ENCODE measurements at places on chromosomes 6 and 20. TPM values are rescaled to one million over a fixed set of nuclear protein-coding genes. Genes with fewer than 3 reads are reported as not detected.

The MEA1 gene
- total RNA-seq: 66.2 TPM

The CCM2L gene
- total RNA-seq: not detected

The RIN2 gene
- total RNA-seq: 47.0 TPM

The PI3 gene
- total RNA-seq: not detected

The KIF3B gene
- total RNA-seq: 28.8 TPM

- no peak for DNase-seq
These were observed 18.7 kb downstream of the SOX4 start for GRCh38 chr6:21612067-21612745.

DNA sequence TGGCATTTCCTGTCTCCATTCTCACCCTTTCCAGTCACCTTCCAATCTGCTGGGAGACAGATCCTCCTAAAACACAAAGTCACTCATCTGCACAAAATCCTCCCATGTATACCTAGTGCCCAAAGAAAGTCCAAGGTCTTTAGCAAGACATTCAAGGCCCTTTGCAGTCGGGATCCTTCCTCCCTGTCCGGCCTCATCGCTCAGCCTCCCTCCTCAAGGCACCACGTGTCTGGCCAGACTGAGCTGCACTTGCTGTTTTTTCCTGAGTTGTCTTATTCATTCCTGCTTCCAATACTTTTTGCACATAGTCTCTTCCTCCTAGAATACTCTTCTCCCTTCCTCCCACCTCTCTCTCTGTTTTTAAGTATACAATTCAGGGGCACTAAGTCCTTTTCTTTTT is 1.4 kb downstream of the TRIM15 start:
- no peak for DNase-seq

DNA sequence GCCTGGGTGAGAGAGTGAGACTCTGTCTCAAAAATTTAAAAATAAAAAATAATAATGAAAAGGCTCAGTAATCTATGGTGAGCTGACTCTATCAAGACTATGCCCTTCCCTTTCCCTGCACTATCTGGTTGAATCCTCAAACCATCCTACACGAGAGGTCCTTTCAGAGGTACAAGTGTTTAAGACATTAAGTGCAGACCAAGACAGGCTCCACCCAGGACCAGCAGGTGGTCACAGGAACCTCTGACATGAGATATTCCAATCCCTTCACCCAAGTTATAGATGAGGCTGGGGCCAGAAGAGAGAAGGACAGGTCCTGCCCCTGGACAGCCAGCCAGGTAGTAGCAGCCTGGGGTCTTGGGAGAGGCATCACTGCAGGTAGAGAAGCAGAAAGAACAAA is 182.6 kb downstream of the NFATC2 start:
- DNase-seq: no peak

DNA sequence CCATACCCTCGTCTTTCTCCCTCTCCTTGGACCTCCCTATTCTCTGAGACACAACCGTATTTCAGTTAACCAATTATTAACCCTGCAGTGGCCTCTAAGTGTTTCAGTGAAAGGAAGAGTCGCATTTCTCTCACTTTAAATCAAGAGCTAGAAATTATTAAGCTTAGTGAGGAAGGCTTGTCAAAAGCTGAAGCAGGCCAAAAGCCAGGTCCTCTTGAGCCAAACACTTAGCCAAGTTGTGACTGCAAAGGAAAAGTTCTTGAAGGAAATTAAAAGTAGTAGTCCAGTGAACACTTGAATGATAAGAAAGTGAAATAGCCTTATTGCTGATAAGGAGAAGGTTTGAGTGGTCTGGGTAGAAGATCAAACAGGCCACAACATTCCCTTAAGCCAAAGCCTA is 58.3 kb downstream of the SNX9 start:
- DNase-seq: no peak

GRCh38 chr6:142966294-142966693 is 21.3 kb upstream of the HIVEP2 start:
- no peak for DNase-seq

DNA sequence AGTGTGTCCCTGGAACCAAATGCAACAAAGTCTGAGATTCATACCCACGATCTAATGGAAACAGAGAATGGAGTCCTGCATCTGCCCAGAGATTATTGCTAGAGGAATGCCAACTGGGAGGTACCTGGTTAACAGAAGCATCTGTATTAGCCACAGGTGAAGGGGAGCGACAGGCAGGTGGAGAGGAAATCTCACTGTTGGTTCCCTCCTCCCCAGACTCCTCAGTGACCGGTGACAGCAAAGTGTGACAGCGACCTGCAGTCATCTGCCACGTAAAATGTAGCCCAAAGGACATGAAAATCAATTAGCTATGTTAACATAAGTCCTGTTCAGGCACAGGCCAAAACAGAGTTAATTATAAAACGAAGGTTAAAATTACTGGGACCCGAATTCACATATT is 336.6 kb downstream of the SYNE1 start:
- DNase-seq: no peak

DNA sequence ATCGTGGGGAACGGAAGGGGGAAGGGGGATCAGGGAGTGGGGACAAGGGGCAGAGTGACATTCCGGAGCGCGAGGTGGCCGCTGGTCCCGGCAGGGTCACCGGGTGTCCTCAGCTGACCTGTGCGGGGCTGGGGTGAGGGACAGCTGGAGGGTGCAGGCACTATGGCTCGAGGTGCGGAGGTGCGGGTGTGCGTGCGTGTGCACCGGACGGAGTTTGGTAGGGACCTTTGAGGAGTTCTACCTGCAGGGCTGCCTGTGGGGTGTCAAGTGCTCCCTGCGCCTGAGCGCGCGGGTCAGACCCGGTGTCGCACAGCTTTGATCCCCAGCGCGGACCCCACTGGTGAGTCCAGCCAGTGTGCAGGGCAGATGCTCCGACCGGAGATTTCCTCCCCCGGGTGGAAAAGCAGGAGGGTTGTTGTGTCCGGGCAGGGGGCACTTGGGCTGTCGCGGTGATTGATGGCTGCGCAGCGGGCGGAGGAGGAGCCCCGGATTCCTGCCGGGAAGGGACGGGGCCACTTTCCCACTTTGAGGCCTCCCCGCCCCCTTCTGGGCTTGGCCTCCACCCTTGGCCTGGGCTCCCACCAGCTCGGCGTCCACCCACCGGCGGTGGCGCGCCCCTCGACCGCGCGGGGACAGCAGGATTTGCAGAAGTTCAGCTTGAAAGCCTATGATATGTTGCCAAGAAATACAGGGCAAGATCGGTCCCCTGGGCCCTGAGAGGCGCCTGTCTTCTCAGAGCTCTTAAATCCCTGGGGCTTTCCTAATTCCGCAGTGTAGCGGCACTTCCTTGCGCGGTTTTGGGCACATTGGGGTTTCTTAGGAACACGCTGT is 658 bp downstream of the RIN2 start:
- DNase-seq: no peak

DNA sequence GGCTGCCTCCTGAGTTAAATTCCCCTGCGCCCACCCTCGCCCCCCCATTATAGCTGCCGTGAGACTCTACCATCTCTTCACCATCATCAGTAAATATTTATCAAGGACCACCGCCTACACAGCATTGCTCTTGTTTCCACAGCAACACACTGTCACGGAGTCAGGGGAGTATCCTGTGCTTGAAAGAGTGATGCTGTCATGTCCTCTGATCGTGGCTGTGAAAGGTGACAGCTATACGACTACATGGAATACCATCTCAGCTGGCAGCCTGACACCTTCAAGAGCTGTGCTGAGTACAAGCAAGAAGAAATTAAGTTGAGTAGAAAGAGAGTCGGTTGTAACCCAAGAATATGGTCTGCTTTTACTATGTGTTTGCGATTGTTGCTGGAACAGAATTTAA is 3.4 kb downstream of the PTPRT start:
- DNase-seq: no peak

DNA sequence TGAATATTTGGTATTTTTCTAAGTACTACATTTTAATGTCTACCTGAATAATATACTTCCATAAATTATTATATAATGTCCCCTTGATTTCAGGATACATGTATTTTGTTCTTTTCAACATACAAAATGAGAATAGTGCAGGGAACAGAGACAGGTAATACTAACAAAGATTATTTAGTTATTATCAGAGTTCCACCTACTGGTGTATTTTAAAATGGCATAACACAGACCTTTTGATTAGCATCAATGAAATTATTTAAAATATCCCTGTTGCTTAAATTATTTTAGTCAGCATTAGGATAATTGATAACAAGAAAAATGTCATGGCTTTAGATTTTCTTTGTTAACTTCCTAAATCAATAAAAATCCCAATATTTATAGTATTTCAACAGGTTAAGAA is 184.0 kb downstream of the PRDM13 start:
- DNase-seq: no peak

GRCh38 chr6:36727505-36728021 is 29.9 kb downstream of the RAB44 start:
- no peak for DNase-seq

DNA sequence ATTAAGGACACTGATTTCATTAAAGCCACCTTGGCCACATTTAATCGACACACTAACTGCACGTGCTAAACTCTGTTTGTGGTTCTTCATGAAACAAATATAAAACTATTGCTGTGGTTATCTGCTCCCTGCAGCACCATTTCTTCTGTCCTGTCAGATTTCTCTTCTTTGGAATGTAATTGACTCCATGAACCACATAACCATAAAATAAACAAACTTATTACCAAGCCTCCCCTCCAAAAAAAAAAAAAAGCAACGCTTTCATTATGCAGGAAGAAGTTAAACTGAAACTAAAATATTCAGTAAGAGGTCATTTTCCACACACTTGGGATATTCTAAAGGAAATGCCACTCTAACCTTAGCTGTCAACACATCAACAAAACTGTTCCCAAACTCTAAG is 319.1 kb upstream of the NT5E start:
- no peak for DNase-seq

DNA sequence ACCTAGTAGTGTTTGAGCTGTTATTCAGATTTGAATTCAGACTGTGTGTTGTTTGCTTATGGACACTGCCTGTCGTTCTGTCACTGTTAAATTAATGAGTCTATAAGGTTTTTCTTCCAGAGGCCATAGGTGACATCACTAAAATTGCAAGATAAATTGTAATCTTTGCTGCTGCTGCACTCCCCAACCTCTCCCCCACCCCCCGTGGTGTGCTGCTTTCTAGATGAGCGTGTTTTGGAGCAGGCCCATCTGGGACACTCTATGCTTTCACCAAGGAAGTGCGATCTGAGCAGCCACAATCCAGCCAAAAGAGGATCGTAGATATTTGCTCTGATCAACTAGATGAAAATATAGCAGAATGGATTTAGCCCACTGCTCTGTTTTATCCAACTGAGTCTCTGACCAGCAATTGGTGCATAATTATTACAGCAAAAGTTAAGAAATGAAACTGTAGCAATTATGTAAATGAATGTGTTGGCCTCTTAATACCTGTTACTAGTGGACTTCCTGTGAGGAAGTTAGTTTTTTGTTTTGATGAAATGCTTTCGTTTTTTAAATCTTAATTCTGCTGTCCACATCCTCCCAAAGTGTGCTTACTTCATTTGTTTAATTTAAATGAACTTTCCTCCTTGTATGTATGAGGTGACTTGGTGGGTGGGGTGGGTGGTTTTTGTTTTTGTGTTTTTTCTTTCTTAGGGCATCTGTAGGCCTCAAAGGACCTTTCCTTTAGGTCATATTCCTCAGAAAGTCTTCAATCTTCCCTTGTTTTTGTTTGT is 58.1 kb downstream of the RPRD1B start:
- DNase-seq: no peak

DNA sequence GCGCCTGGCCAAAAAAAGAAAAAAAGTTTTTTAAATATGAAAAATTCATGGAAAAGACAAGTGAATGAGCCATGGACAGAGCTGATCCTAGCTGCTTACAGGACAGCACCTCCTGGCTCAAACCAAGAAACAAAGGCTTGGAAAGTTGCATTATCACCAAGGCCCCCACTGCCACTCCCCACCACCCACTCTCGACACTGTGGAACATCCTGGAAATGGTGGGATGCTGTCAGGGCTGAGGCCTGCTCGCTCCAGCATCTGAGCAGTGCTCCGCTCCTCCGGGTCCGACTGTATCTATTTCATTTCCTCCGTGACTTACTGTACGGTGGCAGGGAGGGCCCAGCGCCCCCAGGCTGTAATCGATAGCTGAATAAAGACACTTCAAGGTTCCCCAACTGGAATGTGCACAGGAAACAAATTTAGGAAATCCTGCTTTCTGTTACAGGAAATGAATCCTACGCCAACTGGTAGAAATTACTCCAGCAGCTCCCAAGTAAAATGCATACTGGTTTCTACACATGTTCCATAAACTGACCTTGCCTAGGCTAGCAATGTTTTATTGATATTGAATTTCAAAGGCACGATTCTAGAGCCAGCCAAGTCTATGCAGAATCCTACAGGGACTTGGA is 109.5 kb upstream of the NFATC2 start:
- DNase-seq: no peak

DNA sequence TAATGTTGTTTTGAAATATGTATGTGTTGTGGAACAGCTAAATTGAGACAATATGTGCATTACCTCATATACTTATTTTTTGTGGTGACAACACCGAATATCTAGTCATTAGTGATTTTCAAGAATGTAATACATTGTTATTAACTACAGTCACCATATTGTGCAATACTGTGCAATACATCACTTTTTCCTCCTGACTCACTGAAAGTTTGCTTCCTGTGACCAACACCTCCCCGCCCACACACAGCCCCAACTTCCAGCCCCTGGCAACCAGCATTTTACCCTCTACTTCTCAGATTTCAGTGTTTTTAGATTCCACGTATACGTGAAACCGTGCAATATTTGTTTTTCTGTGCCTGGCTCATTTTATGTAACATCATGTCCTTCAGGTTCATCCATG is 627.9 kb downstream of the PRKN start:
- no peak for DNase-seq

GRCh38 chr6:153167907-153168306 is 36.8 kb upstream of the RGS17 start:
- no peak for DNase-seq

GRCh38 chr6:150144294-150144868 is 1.5 kb downstream of the PPP1R14C start:
- no peak for DNase-seq

DNA sequence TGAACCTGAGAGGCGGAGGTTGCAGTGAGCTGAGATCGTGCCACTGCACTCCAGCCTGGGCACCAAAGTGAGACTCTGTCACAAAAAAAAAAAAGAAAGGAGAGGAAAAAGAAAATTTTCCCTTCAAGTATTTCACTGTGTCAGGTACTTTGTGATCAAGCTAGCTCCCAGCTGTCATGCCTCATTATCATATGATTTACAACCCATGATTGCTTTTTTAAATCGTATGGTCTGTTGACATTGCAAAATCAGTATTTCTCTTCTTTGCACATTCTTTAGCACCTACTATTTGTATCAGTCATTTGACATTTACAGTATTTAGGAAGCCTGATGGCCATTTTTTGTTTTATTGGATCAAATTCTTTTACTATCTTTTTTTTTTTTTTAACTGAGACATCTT is 22.4 kb downstream of the SASH1 start:
- no peak for DNase-seq

GRCh38 chr6:166512567-166512966 is 73.9 kb downstream of the RAMACL start:
- no peak for DNase-seq

Measured in osteocyte (in vitro differentiated cells).